Fibroblast of the aortic adventitia (primary cell): ENCODE measurements at places on chromosomes 5 and 9. TPM values are rescaled to one million over a fixed set of nuclear protein-coding genes. Genes with fewer than 3 reads are reported as not detected.

- no peak for DNase-seq
Observed at GRCh38 chr5:133410335-133410828, 202.0 kb downstream of the FSTL4 start.

DNA sequence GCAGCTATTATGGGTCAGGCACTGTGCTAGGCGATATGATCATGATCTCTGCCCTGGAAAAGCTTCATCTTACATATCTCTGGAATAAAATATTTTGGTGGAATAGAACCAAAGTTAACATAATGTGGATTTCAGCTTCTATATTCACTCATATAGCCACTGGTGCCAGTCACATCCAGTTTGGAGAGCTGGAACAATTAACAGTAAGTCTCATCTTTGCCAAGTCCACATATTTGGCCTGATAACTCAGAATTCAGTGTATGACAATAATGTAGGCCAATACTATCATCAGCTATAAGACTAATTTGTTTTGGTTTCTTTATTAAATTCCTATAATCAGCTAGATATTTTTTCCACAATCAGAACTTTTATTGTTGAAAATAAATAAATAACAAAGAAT lies 5.9 kb upstream of the FAM13B start:
- DNase-seq: no peak

- no peak for DNase-seq
Observed at GRCh38 chr9:68493541-68493940, 47.1 kb downstream of the TMEM252 start.

PHF24 gene
- under 0.01 and 0.16 TPM in 2 replicates for total RNA-seq

GRCh38 chr5:150587856-150588595 lies 52.4 kb upstream of the SYNPO start:
- DNase-seq: peak; percentile 56

- no peak for DNase-seq
Observed at GRCh38 chr5:114416254-114416653, 54.4 kb downstream of the KCNN2 start.

GRCh38 chr5:16586556-16586955 lies 30.2 kb downstream of the RETREG1 start:
- no peak for DNase-seq

- DNase-seq: no peak
Observed at GRCh38 chr9:95460518-95461164, 56.1 kb downstream of the PTCH1 start.

GRCh38 chr5:54045077-54045792 lies 265.1 kb downstream of the ARL15 start:
- DNase-seq: no peak

MFAP3 gene
- total RNA-seq: 13.5 and 75.3 TPM in 2 replicates

- DNase-seq: no peak
Observed at GRCh38 chr5:10875201-10875768, 114.3 kb upstream of the DAP start.

PDE4D gene
- 9.2 and 12.7 TPM in 2 replicates for total RNA-seq

NPR3 gene
- total RNA-seq: 2.8 and 23.7 TPM in 2 replicates

DNA sequence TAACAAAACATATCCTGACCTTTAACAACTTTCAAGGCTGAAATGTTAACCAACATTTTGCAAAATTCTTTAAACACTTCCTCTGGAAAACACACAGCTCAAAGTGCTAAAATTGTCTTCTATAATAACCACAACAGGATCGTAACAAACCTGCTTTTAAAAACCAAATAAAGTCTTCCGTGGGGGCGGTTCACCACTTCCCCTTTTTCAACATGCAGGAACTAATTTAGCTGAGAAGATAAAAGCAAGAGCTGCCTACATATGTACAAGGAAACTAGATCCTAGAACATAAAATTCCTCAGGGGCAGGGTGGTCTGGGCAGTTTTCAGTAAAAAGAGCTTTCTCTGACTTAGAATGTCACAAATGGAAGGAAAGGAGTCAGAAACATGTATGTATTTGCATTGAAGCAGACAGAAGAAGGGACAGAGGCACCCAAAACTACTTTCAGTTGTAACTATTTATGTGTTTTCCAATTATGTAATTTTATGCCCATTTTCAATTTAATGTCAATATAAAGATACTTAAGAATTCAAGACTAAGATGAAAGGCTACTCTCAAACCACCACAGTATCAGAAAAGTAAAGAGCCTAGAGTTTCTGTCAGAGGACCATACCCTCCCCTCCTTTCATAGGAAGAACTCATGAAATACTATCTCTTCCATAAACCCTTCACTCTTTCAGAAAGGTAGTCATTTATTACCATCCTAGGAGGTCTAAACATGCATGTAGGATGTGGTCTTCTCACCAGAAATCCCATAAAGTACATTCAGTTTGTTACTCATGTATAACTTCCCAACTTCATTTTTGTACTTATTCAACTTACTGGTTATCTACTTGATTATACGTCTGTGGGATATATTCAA lies 185.9 kb upstream of the RASA1 start:
- no peak for DNase-seq

DNA sequence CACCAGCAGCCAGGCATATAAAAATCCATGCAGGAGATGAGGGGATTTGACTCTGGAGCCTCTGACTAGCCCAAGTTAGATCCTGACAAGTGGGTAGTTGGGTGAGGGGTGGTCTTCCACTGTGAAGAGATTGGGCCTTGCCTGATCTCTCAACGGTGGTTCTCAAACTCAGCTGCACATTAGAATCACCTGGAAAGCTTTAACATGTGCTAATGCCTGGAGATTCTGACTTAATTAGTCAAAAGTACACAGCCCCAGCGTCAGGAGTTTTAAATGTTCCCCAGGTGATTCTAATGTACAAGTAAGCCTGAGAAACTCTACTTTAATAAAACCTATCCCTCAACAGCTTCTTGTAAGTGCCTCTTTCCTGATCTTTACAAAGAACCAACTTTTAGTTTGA lies 57.5 kb downstream of the GCNT4 start:
- DNase-seq: no peak

FAM153A gene
- not detected in 2 replicates for total RNA-seq

DNA sequence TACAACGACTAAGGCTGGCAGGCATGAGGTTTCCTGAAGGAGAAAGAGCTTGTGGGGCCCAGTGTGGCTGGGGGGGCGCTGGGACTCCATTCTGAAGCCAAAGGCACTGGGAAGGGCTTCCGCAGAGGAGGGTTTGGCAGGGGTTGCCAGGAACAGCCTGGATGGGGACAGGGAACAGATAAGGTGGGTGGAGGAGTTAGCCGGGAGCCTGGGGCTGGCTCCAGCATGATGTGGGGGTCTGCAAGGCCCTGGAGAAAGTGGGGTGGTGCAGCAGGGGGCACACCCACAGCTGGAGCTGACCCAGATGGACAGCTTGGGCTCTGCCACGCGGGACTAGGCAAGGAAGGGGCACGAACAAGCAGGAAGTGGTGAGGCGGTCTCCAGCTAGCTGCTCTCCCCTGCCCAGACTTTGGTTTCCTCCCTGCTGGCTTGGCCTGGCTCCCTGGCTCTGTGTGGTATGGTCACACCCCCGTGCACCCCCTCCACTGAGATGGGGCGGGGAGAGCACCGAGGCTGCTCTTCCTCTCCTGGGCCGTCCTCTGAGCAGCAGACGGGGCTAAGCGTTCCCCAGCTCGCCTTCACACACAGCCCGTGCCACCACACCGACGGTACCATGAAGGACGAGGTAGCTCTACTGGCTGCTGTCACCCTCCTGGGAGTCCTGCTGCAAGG lies at the start of gene LTC4S:
Gene LTC4S (plus strand): TSS at position 519 of the 672 bp plus-strand sequence. CDS start 95 bp downstream, at position 614.
- peak; percentile 80 for DNase-seq

GRCh38 chr9:112135706-112136105 lies 39.4 kb downstream of the SUSD1 start:
- peak; percentile 24 for DNase-seq

SV2C gene
- total RNA-seq: 0.08 TPM in 1 of 2 replicates, not detected in the other

FOXI1 gene
- total RNA-seq: not detected in 2 replicates

DNA sequence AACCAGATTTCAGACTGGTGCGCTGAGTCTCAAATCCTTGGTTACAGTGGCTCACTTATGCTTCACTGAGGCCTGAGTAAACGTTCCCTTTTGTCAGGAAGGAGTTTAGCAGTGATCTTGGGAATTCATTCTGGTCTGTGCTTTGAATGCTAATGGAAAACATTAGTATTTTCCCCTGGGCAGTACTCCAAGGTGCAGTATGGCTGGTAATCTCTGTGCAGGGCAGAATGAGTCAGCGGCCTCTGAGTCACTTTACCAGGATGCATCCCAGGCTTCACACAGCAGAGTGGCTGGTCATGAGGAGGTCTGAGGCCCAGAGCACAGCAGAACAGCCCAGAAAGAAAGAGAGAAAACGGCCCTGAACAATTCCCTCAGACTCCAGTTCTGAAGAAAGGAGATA lies 54.0 kb downstream of the PCA3 start:
- DNase-seq: peak; percentile 98

DNA sequence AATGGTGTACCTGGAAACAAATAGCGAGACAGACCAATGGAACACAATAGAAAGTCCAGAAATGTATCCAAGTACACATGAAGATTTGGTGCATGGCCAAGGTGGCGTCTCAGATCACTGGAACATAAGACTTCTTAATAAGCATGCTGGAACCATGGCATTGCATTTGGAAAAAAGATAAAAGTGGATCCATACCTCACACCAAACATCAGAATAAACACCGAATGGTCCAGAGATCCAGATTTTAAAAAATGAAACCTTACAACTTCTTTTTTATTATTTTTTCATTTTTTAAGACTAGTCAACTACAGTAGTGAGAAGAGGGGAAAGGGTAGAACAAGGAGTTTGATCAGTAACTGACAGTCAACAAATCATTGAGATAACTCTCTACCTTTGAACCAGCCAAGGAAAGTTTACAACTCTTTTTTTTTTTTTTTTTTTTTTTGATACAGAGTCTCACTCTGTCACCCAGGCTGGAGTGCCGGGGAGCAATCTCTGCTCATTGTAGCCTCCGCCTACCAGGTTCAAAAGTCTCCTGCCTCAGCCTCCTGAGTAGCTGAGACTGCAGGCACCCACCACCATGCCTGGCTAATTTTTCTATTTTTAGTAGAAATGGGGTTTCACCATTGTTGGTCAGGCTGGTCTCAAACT lies 8.8 kb upstream of the DUSP1 start:
- DNase-seq: no peak

DNA sequence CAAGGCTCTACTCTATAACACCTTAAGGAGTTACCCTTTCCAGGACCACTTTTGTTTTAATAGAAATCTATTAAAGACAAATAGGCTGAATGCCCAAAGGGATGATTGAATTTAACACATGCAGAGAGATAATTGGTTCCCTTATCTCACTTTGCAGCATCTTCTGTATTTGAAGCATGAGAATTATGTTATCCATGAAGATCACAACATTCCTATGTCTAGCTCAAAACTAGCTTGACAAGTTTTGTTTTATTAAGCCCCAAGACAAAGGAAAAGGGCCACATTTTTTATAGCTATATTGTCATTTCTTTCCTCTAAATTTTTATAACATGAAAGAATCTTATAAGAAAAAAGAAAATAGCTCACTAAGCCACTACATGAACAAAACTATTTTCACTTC lies 57.9 kb upstream of the FTMT start:
- no peak for DNase-seq

GRCh38 chr9:7097785-7098752 lies 340.3 kb downstream of the KDM4C start:
- DNase-seq: peak; percentile 52

- DNase-seq: no peak
Observed at GRCh38 chr5:59149271-59149670, 566.4 kb downstream of the RAB3C start.
